Kidney capillary endothelial cell (primary cell): ENCODE measurements at places on chromosomes 7 and 10.
A peak's percentile ranks its signal among the peaks of the same experiment; 100 is the strongest.

DNA sequence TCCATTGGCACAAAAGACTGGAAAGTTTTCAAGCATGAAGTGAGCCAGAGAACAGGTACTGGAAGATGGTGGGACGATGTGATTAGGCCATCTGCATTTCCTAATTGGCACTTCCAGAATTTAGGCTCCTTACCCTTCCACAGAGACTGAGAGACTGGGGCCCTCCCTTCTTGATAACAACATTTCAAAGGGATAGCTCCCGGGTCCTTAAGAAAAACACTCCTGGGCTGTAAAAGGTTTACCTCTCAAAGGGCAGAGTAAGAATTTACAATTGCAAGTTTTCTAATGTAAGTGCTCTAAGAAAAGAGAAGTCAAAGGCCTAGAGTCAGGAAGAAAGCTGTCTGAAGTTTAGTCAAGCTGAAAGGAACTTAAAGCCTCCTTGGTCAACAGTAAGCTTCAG is 559.5 kb upstream of the C7orf33 start:
- DNase-seq, result no peak

DNA sequence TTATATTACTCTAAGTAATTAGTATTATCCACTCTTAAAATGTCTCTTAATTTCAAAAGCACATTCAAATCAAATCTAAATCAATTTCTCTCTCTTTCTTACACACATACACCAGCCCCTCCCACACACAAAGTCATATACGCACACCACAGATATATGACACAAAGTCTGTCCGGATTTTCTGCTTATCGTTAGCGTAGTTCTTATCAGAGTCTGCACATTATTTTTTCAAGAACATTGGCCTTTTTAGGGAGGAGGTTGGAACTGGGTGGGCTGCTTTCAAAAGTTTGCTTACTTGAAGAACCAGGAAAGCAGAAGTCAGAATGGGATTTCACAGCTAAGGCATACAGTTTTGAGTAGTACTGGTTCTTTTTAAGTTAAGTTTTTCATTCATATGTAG is 387.6 kb upstream of the CHRM2 start:
- no peak for DNase-seq

DNA sequence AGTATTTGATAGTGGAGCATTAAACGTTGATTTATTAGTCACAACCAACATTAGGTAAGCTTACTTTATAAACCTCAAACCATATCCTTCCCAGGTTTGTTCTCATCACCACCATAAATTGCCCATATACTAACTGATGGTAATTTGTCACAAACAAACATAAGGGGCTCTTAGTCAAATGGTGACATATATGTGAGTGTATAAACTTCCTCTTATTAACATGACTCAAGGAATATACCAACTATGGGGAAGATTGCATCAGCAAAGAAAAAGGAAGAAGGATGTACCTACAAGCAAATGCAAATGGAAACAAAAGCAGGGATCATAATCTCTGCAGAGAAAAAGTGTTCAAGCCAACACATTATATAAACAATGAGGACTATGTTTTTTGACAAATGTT is 418.2 kb upstream of the AKR1E2 start:
- peak; percentile 83 for DNase-seq

GRCh38 chr10:68132391-68132790 is 23.1 kb downstream of the MYPN start:
- no peak for DNase-seq

DNA sequence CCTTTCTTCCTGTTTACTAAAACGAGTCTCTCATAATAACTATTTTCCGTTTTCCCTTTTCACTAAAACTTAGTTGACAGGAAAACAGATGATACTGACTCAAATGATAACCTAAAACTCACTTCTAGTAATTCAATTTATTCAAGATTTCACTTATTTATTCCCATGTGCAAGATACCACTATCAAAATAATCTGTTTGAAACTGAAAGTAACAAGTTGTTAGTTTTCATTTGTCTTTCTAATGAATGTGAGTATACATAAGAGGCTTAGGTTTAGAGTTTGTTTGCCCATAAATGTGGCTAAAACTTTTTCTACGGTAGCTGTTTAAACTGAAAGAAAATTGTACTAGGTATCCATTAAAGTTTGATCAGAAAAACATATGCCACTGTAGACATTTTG is 314.9 kb upstream of the STEAP1 start:
- DNase-seq, result no peak

DNA sequence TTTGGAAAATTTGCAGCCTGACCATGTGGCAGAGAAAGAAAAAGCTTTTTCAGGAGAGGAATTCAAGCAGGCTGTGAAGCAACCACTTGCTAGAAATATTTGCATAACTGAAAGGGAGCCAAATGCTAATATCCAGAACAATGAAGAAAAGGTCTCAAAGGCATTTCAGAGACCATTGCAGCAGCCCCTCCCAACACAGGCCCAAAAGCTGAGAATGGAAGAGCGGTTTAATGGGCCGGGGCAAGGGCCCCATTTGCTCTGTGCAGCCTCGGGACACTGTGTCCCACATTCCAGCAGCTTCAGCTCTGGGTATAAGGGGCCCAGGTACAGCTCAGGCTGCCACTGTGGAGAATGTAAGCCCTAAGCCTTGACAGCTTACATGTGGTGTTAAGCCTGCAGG is 918.1 kb upstream of the POT1 start:
- no peak for DNase-seq

GRCh38 chr10:103814105-103814504 is 41.3 kb downstream of the SH3PXD2A start:
- no peak for DNase-seq

- DNase-seq, result no peak
Measured at GRCh38 chr7:41065663-41066062, 637.2 kb downstream of the INHBA start.

DNA sequence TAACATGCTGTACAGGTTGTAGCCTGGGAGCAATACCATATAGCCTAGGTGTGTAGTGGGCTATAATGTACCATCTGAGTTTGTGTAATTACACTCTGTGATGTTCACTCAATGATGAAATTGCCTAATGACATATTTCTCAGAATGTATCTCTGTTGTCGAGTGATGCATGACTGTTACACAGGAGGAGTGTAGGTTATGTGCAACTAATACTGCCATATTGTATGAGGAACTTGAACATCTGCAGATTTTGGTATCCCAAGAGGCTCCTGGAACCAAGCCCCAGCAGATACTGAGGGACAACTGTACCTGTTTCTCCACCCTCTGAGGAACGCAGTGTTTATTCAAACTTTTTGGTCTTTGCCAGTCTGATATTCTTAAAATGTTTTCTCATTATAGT is 38.6 kb downstream of the NACAD start:
- DNase-seq, result no peak

DNA sequence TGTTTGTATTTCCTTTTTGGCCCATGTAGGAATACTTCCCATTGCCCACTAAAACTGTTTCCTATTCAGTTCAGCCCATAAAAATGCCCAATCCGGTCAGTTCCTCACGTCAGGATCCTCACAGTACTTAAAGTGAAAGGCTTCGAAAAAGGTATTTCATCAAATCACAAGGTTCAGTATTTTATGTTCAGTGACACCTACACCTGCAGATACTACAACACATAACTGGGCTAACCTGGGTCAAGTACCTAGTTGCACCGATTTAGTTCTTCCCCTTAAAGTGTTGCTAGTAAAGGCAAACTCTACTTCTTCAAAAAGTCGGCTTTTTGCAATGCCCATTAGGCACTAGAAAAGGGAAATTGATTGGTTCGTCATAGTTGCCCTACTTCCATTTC is 1.1 kb downstream of the SNX13 start:
- no peak for DNase-seq

- DNase-seq, result peak; percentile 81
Measured at GRCh38 chr7:16708980-16709379, 44.6 kb upstream of the TSPAN13 start.

GRCh38 chr7:90766814-90767564 is 170.9 kb downstream of the CDK14 start:
- DNase-seq, result no peak

GRCh38 chr7:11609096-11609670 is 222.8 kb downstream of the THSD7A start:
- no peak for DNase-seq

GRCh38 chr7:148630078-148630477 is 39.5 kb downstream of the C7orf33 start:
- no peak for DNase-seq

DNA sequence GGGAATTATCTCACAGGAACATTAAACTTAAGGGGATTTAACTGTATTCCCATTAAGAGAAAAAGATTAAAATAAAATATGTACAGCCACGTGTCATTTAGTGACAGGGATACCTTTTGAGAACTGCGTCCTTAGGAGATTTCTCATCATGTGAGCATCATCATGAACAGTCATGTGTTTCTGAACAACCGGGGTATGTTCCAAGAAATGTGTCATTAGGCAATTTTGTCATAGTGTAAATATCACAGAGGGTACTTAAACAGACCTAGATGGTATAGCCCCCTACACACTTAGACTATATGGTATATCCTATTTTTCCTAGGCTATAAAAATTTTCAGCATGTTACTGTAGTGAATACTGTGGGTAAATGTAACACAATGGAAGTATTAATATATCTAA is 840.3 kb downstream of the CNTNAP2 start:
- DNase-seq, result no peak

DNA sequence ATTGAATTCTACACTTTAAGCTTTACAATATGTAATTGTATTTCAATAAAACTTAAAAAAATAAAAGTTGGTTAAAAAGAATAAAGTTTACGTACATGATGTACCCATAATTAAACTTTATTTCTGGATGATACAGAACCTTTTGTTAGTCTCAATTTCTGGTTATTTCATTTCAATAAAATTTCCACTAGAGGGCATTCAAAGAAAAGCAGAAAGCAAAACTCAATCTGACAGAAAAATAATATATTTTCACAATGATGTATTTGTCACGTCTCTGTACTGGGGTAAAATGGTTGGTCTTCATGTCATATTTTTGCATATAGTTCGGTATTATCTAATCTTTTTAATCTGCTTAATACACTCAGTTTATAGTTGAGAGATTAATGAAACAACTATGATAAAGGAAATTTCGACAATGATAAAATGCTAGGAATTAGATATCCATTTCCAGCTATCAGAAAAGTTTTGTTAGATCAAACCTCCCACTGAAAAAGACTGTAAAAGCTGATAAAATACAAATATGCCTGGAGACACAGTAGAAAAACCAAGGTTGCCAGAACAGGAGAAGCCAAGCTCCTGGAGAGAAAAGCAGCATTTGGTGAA is 27.4 kb downstream of the ASZ1 start:
- DNase-seq, result peak; percentile 30

DNA sequence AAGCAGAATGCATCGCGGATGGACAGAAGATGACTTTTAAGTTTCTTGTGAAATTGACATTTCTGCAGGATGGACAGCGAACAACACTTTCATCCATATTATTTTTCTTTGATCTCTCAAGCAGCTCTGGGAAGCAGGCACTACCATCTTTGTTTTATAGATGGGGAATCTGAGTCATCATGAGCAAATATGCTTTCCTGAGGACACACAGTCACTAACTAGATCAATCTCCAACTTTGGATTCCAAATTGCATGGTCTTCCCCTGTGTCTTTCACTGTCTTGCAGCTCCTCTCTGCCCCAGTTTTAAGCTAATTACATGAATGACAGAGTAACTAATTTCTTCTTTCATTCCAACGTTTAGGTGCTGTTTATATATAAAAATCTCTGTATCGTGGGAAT is 201.5 kb downstream of the ADAM12 start:
- no peak for DNase-seq

- no peak for DNase-seq
Measured at GRCh38 chr7:139351027-139351426, 8.7 kb upstream of the LUC7L2 start.

DNA sequence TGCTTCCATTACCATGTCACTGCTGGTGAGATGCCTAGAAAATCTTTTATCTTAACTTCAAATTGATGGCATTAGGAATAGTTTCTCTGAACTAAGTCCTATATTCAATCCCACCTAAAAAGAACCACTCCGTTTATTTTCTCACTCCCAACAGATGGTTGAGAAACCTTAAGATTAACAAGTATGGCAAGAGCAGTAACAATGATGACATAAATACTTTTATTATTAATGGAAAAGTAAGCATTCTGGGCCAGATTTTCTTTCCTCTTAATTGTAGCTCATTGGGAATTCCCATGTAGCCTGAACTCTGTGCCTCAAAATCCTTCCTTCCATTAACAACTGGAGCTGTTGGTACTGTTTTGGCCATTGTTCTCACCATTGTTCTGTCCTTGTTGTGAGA is 21.1 kb upstream of the FAM13C start:
- no peak for DNase-seq
